ENCODE measurements at places on chromosomes 6 and 20.
A peak's percentile ranks its signal among the peaks of the same experiment; 100 is the strongest.

GRCh38 chr6:34246563-34247391 is 2.0 kb downstream of the SMIM29 start:
- DNase-seq = no peak

DNA sequence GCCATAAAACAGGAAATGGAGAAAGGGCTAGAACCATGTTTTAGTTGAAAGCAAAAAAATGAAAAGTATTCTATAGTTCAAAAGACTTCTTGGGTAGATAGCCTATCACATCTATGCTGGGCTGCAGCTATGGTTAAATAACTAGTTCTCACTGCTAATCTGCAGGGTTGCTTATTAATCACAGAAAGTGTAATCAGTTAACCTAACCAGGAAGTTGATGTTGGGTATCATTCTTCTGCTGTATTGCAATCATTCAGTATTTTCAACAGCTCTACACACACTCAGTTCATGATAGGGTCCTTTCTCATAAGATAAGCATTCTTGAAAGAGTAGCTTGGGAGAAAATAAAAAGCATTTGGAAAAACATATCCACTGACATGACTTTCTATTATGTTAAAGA is 135.2 kb upstream of the TCF21 start:
- no peak for DNase-seq

DNA sequence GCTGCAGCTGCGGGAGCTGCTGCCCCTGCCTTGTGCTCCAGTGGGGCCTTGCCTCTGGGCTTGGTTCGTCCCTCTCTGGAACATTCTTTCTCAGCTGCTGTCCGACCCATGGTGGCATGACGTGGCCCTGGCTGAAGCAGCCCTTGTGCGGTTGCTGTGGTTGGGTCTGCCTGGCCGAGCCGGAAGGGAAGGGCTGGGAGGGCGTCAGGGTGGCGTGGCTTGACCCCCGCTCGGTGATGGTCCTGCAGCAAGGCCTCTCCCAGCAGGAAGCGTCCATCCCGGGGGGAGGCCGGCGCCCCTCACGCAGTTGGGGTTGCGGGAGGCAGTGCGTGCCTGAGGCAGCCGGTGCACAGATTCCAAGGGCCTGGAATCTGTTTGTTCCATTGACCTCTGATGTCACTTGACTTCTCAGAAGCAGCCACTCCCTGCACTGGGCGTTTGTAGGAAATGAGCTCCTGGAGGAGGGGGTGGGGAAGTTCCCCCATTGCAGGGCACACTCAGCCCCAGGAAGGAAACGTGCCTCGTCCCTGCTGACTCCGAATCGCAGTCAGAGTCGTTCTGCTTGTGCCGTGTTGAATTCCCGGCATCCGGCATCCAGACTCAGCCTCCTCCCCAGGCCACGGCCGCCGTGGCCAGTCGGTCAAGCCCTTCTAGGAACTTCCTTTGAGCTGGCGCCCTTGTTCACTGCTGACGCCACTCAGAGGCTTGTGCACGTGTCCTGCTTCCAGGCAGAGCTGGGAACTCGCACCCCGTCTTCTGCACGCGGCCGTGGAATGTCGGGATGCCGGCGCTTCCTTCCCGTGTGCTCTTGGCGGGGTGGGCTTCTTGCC is 9.7 kb upstream of the TNFRSF6B start:
- peak; percentile 37 for DNase-seq

GRCh38 chr6:63322981-63323380 is 3.2 kb upstream of the LGSN start:
- DNase-seq = no peak

DNA sequence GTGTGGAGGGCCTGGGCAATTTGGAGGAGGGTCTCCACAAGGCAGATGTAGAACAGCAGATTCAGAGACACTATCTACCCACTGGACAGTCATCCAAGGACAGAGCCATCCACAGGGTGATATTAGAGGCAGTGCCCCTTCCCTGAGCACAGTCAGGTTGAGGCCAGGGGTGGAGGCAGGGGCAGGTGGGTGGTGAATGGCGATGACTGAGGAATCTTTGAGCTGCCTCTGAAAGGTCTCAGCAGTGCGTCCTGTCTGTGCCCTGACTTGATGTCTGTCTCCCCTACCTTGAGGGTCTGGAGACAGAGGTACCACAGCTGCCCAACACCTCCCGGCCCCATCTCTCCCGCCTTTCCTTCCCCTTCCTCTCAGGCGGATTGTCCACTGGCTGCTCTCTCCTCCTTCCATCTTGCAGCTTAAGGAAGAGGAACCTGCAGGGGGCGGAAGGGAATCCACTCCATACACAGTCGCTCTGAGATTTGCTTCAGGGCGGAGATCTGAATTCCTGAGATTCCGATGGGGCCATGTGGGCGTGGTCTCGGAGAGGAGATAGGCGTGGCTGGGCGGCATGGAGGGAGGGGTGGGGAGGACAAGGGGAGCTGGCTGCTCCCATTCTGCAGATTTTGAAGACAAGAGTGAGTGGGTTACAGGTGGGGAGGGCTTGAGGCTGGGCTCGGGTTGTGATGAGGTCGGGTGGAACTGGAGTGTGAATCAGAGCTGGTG is 1.7 kb downstream of the MUCL3 start:
- peak; percentile 94 for DNase-seq

DNA sequence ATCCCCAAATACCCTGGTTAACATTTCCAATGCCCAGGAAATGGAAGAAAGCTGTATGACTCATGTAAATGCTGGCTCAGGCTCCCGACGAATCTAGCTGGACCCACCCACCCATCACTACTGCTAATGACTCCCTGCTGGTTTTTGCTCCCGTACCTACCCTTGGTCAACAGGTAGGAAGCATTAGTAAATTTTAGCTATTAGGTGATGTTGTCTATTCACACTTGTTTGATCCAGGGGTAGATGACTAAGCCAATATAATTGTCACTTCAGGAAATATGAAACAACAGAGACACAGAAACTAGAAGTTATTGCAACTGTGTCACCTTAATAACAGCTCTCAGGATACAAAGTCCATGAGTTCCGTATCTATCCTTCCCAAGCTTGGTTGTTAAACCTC is 94.4 kb upstream of the BEND6 start:
- DNase-seq = no peak

DNA sequence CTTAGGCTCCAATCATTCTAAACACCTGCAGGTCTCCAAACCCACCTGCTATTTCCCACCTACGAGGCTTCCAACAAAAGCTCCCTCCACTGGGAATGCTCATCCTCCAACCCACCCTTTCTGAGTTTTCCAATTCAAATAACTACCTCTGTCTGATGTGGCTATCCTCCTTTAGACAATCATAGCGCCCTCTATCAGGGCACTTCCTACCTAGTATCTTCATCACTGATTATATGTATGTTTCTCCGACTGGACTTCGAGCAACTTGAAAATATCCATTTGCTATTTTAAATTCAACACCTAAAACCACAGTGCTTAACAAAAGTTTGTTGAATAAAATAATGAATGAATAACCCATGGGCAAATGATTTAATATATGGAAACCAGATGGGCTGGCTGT is 41.3 kb downstream of the MTFR2 start:
- no peak for DNase-seq

DNA sequence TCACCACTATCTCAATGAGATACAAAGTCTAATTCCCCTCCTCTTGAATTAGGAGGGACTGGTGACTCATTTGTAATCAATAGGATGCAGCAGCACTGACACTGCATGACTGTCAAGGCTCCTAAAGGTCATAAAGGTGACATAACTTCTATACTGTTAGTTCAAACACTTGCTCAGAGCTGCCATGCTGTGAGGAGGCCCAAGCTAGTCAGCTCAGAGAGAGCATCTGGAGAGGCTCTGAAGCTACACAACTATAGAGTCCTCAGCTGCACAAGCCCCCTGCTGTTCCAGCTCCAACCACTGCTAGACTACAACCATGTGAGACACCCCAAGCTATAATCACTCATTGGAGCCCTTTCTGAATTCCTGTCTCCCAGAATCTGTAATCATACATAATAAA is 17.0 kb upstream of the HEY2 start:
- DNase-seq = no peak

GRCh38 chr20:12925210-12925755 is 83.5 kb upstream of the SPTLC3 start:
- peak; percentile 91 for DNase-seq

GRCh38 chr6:91433660-91434534 is 847.0 kb upstream of the MAP3K7 start:
- DNase-seq = peak; percentile 13

- DNase-seq = no peak
Measured at GRCh38 chr6:143264379-143264778, 186.1 kb downstream of the ADAT2 start.

DNA sequence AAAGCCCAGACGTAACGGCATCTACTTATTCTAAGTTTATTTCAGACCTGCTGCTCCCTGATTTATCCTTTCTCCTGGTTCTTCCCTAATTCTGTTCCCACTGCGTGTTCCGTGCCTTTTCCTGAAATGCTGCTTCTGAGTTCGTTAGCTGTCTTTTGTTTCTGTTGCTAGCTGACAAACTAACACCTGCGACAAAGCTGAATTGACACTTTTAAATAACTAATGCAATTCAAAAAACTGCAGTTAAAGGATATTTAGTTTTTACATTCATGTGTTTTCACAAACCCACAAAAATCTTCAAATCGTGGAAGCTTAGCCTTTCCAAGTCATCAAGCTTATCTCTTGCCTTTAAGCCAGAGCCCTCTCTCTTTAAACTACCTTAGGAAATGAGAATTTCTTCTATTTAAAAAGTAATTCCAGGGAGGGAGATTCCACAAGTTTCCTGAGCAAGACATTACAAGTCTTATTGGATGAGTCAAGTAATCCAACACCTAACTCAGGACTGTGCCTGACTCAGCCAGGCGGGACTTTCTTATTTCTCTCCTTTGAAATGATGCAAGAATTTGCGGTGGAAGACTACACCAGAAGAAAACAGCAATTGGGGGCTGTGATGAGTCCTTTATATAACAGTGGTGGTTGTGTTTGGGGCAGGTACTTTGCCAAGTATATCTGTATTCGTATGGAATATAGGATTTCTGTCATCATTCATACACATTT is 6.3 kb downstream of the ADTRP start:
- DNase-seq = peak; percentile 54

DNA sequence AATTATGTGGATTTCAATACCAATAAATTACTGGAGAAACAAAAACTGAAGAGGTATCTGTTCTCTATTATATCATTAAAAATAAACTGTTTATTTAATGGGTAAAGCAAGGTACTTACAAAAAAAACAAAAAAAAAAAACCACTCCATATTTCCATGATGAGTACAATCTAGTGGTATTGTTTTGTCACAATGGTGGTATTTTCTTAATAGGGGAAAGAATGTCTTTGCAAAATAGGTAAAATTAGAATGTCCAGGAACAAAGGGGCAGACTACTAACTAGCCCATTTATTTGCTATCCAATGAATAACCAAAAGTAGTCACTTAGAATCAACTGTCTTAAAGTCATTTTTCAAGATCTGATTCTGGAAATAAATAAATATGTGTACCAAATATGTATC is 92.0 kb downstream of the ARHGAP18 start:
- no peak for DNase-seq

- no peak for DNase-seq
Measured at GRCh38 chr6:20943040-20943627, 408.9 kb downstream of the CDKAL1 start.

DNA sequence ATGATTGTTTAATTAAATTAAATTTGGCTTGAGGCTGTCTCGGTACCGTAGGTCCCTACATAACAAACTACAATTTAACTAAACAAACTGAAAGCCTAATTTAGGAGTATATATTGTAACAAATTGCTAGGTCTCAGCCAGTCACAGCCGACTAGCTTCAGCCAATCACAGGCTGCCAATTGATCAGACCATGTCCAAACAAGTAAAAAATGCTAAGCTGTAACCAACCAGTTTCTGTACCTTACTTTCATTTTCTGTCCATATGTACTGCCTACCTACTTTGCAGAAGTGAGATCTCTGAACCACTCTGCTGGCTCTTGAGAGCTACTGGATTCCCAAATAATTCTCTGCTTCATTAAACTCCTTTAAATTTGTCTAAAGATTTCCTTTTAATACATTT is 648.0 kb upstream of the GJE1 start:
- DNase-seq = no peak

GRCh38 chr20:31670371-31671228 is 32.9 kb downstream of the COX4I2 start:
- DNase-seq = no peak

DNA sequence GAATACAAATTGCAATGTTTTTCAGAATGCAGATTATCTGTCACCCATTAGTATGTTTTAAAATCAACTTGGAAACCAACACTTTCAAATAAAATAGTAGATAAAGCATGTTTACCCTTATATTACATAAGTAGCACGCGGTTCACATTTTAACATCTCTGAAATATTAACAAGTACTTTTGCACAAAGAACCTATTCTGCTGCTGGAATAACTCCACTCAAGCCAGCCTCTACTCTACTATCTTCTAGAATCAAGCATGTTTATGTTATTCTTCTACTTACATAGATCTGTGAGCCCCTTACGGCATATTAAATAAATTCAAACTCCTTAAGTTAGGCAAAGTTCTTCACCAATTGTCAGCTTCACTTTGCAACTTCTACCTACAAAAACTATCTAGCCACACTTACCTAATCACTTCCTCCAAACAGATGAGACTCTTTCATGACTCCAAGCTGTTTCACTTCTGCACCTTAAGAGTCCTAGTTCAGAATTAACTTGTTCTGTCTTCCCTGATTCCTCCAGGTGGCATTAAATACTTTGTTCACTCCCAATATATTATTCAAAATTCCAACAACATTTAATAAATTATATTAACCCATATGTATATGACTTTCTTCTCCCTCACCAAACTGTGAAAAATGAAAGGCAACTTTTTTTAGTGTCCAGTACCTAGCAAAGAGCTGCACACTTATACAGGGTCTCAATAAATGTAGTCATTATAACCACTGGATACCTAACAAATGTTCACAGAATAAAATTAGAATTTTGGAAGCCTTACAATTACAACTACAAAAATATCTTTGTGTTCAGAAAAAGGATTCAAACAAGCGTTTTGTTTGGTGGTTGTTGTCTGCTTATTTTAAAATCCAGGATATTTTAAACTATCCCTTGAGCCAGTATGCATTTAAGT is 12.1 kb downstream of the CEP85L start:
- no peak for DNase-seq

DNA sequence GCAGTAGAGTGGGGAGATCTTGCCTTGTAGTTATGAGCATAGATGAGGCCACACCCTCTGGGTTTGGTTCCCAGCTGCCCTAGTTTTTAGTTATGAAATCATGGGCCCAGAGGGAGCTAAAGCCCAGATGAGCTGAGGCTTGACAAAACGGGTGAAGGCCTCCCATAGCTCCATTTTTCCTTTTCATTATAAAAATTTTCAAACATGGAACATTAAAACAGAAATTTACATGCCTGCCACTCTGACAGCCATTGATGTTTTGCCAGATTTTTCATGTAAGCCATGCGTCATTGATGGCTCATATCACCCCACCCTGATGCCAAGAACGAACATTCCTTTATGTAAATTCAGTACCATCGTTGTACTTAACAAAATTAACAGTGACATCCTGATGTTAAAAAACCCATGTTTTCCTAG is 67.9 kb downstream of the IGF2R start:
- DNase-seq = no peak

GRCh38 chr6:71766146-71766760 is 120.1 kb upstream of the RIMS1 start:
- no peak for DNase-seq

- DNase-seq = no peak
Measured at GRCh38 chr6:47206626-47207025, 103.1 kb downstream of the TNFRSF21 start.

- no peak for DNase-seq
Measured at GRCh38 chr6:112745765-112746164, 398.6 kb downstream of the RFPL4B start.

Data from COLO829 (cell line).